ENCODE measurements at places on chromosomes 3 and 15.
A peak's percentile ranks its signal among the peaks of the same experiment; 100 is the strongest.

- DNase-seq = peak; percentile 61
Observed at GRCh38 chr15:98953000-98953787, 54.4 kb downstream of the PGPEP1L start.

- peak; percentile 32 for DNase-seq
Observed at GRCh38 chr3:42656680-42657610, 3.4 kb downstream of the ZBTB47 start.

DNA sequence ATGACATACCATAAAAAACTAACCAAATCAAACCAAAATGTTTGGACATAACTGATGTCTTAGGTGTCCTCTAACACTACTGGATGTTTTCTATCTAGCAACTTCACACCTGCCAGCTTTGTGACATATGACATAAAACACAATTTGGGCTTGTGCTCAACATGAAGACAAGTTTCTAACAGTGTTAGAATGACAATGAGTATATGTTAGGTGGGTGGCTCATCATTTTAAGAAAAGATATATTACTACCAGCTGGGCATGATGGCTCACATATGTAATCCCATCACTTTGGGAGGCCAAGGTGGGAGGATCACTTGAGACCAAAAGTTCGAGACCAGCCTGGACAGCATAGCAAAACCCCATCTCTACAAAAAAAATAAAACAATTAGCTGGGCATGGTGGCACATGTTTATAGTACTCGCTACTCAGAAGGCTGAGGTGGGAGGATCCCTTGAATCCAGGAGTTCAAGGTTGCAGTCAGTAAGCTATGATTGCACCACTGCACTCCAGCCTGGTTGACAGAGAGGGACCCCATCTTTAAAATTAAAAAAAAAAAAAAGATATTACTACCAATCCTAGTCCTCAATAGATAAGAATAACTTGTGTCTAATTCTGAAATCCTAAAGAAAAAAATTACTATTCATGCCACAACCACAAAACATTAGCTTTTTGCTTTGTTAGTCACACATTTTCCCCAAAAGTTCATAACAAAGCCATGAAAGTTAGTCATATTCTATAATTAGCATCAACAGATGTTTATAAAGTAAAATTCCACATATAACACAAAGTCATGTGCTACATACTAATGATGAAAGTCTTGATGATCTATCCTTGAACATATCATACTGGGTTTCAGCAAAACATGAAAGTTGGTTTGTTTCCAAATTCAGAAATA is 59.9 kb downstream of the LRRFIP2 start:
- no peak for DNase-seq

DNA sequence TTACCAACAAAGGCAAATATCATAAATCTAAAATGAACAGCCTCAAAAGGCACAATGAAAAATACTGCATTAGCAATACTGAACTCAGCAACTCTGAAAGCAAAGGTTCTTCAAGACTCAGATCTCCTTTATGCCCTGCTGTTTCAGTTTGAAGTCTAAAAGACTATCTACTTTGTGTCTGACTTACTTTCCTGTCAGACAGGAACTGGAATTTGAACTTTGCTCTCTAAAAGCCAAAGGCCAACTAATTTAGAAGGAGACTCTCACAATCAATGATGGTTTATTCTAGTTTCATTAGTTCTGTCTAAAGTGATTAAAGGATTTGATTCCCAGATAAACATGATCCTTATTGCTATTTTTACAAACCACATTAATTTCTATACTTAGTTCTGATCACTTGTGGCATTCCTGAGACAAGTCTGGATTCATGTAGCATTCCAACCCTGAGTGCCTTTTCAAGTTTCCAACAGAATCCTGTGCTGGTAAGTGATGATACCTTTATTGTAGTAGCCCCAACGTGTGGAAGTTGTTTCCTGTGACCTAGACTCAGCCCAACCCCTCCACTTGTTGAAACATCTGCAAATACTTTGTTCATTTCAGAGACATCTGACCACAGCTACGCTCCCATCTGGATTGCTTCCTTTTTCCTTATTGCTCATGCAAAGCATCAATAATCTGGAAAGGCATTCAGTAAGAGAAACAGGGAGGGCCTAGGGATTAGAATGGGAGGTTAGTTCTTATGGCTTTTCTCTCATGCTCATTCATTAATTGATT is 14.9 kb upstream of the LEKR1 start:
- no peak for DNase-seq

- DNase-seq = no peak
Observed at GRCh38 chr15:69626095-69627066, 173.8 kb downstream of the RPLP1 start.

GRCh38 chr3:39191773-39192172 is 622 bp downstream of the XIRP1 start:
- DNase-seq = no peak

- no peak for DNase-seq
Observed at GRCh38 chr3:177463863-177464262, 266.6 kb upstream of the TBL1XR1 start.

- no peak for DNase-seq
Observed at GRCh38 chr3:68999605-69000004, 13.9 kb downstream of the EOGT start.

DNA sequence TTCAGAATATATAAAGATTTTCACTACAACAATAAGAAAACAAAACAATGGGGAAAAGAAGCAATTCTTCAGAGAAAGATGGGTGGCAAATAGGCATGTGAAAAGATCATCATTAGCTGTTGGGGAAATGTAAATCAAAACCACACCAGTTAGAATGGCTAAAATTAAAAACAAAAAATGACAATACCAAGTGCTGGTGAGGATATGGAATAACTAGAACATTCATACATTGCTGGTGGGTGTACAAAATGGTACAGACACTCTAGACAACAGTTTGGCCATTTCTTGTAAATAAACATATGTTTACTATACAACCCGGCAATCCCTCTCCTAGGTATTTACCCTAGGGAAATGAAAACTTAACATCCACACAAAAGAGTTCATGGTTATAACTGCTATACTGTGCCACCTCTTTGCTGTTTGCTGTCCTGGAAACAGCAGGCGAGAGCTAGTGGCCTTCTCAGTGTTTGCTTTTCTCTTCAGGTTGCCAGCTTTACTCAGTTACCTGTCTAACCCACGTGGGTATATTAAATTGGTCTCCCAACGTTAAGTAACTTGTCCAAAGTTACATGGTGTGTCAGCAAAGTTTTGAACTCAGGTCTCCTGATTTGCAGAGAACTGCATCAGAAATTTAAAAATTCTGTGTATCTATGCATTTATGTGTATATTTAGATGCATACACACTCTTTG is 4.6 kb upstream of the NIT2 start:
- no peak for DNase-seq

- no peak for DNase-seq
Observed at GRCh38 chr15:66877477-66878271, 175.6 kb downstream of the SMAD6 start.

- no peak for DNase-seq
Observed at GRCh38 chr3:50369012-50369670, 9.8 kb upstream of the TMEM115 start.

DNA sequence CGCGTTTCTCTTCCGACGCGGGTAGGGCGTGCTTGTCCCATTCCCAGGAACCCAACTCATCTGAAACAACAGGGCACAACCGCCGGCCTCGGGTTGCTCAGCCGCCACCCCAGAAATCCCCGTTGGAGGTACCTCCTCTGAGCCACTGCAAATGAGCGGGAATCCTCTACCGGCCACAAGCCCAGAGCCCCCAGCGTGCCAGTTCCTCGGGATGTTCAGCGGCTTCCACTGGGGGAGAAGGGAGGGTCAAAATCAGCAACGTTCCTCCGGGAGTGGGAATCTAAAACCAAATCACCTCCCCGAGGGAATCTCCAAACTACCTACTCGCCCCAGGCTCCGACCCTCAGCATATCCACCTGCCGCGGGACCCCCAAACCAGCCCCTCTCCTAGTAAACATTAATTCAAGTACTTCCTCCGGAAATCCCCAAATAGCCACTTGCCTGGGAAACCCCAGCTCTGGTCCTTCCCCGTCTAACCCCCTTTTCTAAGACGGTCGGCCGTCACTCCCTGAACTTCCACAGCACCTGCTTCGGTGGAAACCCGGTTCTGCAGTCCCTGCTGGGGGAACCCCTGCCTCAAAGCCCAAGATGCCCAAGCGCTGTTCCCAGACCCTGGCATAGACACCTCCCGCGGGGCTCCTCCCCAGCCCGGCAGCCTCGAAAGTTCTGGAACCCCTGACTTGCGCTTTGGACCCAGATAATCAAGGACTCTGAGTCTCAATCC is 887 bp downstream of the OXTR start:
- DNase-seq = peak; percentile 75

DNA sequence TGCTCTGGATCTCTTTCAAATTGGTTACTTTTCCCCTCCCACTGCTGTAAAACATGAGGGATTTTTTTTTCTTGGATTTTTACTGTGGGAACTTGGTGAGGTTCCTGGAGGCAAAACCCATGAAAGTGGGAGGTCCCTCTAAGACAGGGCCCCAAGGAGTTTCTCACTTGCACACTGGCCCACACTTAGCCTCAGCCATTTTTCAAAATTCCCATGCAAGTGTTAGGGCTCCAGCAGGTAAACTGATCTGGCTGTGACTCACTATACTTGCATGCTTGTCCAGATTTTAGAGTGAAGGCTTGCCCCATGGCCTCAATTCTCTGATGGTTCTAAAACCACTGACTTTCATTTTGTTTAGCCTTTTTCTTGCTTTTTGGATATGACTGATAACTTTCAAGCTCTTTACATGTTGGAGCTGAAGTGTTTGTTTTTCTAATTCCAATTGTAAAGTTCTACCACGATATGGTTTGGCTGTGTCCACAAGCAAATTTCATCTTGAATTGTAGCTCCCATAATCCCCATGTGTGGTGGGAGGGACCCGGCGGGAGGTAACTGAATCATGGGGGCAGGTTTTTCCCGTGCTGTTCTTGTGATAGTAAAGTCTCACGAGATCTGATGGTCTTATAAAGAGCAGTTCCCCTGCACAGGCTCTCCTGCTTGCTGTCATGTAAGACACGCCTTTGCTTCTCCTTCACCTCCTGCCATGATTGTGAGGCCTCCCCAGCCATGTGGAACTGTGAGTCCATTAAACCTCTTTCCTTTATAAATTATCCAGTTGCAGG is 37.7 kb downstream of the MCCC1 start:
- DNase-seq = no peak

- DNase-seq = no peak
Observed at GRCh38 chr3:184741259-184741556, 29.3 kb upstream of the MAGEF1 start.

DNA sequence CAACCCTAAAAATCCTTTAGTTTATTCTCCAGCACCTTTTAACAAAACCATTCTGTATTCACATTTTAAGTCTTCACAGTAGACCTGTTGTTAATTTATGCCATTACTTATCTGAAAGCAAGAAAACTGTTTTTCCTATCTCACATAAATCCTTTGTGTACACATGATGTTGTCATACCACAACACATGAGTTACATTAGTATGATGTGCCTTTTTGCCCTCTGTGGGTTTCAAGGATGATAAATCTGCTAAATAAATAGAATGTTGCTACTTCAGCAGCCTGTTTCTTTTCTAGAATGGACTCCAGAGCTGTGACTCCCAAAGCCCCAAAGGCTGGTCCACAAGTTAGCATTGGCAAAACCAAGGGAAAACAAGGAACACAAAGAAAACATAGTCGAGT is 151.6 kb downstream of the SERPINI1 start:
- no peak for DNase-seq

GRCh38 chr3:56917361-56918110 is 115.8 kb upstream of the ARHGEF3 start:
- peak; percentile 68 for DNase-seq

- peak; percentile 24 for DNase-seq
Observed at GRCh38 chr3:26622621-26623418, at the start of gene LRRC3B. LRRC3B (plus strand) TSS chr3:26622772; CDS start chr3:26709673, 86,901 bp downstream.

DNA sequence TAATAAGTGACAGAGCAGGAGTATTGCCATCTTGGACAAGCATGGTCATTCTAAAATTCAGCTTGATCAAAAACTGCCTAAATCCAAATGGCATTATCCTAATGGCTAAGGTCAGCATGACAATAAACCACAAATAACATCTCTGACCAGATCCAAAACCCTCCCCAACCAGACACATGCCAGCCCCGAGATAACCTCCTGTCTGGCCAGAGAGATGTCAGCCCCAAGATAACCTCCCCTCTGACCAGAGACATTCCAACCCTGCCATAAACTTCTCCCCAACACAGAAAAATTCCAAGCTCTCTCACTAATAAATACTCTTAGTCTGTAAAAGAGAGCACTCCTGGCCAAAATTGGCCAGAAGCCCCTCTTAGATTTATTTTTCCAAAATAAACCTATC is 470.5 kb upstream of the UBE2E2 start:
- no peak for DNase-seq

DNA sequence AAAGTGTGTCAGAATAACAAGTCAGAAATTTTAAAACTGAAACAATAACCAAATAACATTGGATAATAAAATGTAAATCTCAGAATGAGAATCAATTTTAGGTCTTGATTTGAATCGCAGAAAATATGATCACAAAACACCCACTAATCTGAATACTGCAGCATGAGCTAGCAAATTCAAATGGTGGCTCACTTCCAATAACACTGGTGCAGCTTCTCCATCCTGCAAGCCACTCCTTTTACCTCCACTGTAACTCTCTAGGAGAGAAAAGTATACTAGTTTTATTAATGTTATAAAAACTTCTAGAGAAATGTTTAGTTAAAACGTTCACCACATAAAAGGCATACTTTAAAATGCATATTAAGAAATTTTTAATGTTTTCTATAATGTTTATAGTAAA is 30.4 kb downstream of the UBE3A start:
- DNase-seq = no peak

GRCh38 chr3:30024466-30024865 is 581.9 kb upstream of the TGFBR2 start:
- no peak for DNase-seq

- DNase-seq = no peak
Observed at GRCh38 chr3:175047786-175048185, 188.7 kb downstream of the NAALADL2 start.

- DNase-seq = no peak
Observed at GRCh38 chr3:85781806-85782205, 823.0 kb downstream of the CADM2 start.

GRCh38 chr15:53984221-53984620 is 6.0 kb downstream of the UNC13C start:
- DNase-seq = no peak

GRCh38 chr3:107826727-107827126 is 264.1 kb downstream of the CD47 start:
- no peak for DNase-seq

GRCh38 chr3:194787650-194788049 is 102.0 kb downstream of the FAM43A start:
- DNase-seq = no peak

DNA sequence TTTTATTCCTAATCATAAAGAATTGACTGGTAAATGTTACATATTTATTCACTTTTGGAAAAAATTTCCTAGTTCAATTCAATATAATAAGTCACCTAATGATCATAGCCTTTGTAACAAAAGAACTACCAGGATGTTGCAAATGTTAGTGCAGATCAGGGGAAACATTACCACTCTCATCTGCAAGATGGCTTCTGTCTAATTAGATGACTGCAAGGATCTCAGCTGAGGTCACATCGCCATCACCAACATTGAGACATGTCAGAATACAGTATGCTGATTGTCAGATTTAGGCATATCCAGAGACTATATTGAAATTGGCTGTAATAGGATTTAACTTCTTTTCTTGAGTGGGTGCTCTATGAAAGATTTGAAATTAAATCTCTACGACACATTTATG is 431.4 kb upstream of the AGTR1 start:
- no peak for DNase-seq

Data from GM13976 (cell line).